ENCODE measurements at places on chromosomes 4 and X.

GRCh38 chr4:41379230-41379629, 122.5 kb downstream of the UCHL1 start:
- DNase-seq: no peak

- DNase-seq: no peak
Measured at GRCh38 chrX:150688911-150689451, 4.2 kb upstream of the MTMR1 start.

- no peak for DNase-seq
Measured at GRCh38 chr4:22196551-22196950, 248.0 kb upstream of the KCNIP4 start.

DNA sequence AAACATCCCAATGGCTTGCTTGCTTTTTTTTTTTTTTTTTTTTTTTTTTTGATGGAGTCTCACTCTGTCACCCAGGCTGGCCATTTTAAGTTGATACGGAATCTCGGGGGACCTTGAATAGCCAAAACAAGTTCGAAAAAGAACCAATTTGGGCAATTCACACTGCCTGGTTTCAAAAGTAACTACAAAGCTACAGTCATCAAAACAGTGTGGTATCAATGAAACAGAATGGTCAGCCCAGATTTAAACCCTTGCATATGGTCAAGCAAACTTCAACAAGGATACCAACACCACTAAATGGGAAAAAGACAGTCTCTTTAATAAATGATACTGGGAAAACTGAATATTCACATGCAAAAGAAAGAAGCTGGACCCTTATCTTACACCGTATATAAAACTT, 41.8 kb downstream of the BRCC3 start:
- no peak for DNase-seq

DNA sequence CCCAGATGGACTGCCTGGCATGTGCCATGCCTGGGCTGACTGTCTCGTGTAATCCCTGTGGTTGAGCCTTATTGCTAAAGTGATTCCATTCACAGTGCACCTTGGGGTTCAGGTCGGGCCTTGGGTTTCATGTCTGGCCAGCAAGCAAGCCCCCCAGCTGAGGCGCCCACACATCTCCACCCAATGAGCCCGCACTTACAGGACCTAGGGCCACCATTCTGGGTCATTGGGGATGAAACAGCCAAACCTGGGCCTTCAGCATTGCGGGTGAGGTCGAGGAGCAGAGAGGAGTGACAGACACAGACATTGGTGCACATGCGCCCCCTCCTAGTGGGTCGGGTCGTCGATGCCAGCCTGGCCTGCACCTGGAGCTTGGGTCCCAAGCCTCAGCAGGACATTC, 21.3 kb upstream of the WFS1 start:
- no peak for DNase-seq

GRCh38 chr4:109944591-109944990, 31.9 kb downstream of the EGF start:
- no peak for DNase-seq

DNA sequence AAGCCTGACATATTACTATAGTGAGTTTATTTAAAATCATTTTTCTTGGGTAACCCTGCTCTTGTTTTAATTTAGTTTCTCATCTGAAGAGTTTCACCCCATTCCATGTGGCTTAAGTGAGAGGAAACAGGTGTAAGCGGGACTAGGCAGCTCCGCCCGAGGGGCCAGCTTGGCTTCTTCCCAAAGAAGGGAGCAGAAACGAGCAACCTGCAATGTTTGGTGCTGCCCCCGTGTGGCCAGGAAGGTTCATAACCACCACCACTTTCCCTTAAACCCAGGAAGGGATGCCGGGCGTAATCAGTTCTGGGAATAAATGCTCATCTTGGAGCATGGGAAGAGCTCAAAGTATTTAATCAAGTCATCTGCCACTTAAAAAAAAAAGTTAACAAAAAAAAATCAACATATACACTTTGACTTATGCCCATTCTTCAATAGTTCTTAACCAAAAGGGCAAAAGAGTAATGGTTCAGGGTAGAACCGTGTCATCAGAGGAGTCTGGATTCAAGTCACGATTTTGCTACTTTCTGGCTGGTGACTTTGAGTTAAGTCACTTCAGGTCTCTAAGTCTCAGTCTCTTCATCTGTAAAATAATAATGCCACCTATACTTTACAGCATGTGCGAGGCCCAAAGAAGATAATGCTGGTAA, 147.9 kb downstream of the NSUN7 start:
- DNase-seq: peak; percentile 88

DNA sequence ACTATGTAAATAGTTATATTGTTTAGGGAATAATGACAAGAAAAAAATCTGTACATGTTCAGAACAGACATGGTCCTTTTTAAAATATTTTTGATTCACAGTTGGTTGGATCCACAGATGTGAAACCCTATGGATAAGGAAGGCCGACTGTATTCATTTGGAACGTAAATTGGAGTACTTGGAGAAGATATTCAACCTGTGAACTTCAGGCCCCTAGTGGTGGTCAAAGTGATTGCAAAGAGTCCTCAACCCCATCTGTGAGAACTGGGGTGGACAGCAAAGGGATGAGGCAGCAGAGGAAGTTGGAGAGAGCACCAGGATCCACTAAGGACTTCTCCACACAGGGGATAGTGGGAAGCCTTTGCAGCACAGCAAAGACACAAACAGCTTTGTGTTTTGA, 6.2 kb upstream of the CXCL13 start:
- DNase-seq: no peak

DNA sequence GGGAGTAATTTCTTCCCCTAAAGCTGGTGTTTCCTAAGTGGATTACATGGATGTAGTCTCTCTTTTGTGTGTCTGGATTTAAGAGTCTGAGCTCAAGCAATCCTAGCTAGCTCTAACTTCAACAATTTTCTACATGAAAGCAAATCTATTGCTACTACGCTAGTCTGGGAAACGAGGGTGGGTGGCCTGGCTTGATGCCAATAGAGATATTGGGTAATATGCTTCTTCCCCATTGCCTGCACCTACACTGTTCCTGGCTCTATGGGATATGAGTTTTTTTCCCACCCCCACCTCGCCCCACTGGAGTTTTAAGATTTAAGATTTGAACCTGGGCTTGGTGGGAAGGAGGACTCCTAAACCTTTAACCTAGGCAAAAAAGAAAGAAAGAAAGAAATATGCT, 158.8 kb downstream of the RBM46 start:
- no peak for DNase-seq

Data from activated effector memory CD4-positive, alpha-beta T cell treated with anti-CD3 and anti-CD28 coated beads, Interleukin-2, amount 50 U/mL, for 16 hours (primary cell).